ENCODE measurements at places on chromosomes 5 and 9. TPM values are rescaled to one million over a fixed set of nuclear protein-coding genes. Genes with fewer than 3 reads are reported as not detected.

IQGAP2 gene
- total RNA-seq, result 83.3 TPM

DNA sequence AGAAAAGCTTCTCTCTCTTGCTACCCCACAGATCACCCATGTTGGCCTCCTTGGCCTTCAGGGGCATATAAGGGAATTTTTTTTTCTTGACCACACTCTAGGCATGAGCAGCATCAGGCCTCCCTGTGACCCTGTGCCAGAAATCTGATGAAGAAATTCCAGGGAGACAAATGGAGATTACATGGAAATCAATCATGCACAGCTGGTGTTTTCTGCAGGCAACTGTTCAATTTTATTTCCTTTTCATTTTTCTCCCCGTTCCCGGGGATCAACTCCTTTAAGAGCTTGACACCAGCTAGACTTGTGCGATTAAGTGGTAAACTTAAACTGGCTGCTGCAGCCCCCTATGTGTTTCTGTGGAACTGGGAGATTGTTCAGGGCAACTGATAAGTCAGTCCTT lies 59.3 kb downstream of the GALNT10 start:
- H3K4me3 ChIP-seq, result no peak overlapping the region
- H3K27ac ChIP-seq, result no peak overlapping the region
- no peaks in the 10 kb centered on the region for H3K36me3 ChIP-seq
- DNase-seq, result no peak
- no peaks in the 10 kb centered on the region for H3K27me3 ChIP-seq
- H3K4me1 ChIP-seq, result no peaks in the 10 kb centered on the region

GRCh38 chr5:22557251-22557650 lies 295.9 kb downstream of the CDH12 start:
- H3K27me3 ChIP-seq, result no peaks in the 10 kb centered on the region
- H3K4me1 ChIP-seq, result no peaks in the 10 kb centered on the region
- DNase-seq, result no peak
- H3K4me3 ChIP-seq, result no peak overlapping the region
- H3K36me3 ChIP-seq, result no peaks in the 10 kb centered on the region

GRCh38 chr5:39175273-39175955 lies 43.9 kb downstream of the FYB1 start:
- H3K27ac ChIP-seq, result no peak overlapping the region
- H3K27me3 ChIP-seq, result no peaks in the 10 kb centered on the region
- DNase-seq, result no peak
- H3K36me3 ChIP-seq, result no peaks in the 10 kb centered on the region

- H3K27me3 ChIP-seq, result no peaks in the 10 kb centered on the region
- DNase-seq, result no peak
- H3K4me1 ChIP-seq, result no peaks in the 10 kb centered on the region
- no peak overlapping the region for H3K27ac ChIP-seq
- no peak overlapping the region for H3K4me3 ChIP-seq
Observed at GRCh38 chr9:3969590-3970260, 330.1 kb downstream of the GLIS3 start.

DNA sequence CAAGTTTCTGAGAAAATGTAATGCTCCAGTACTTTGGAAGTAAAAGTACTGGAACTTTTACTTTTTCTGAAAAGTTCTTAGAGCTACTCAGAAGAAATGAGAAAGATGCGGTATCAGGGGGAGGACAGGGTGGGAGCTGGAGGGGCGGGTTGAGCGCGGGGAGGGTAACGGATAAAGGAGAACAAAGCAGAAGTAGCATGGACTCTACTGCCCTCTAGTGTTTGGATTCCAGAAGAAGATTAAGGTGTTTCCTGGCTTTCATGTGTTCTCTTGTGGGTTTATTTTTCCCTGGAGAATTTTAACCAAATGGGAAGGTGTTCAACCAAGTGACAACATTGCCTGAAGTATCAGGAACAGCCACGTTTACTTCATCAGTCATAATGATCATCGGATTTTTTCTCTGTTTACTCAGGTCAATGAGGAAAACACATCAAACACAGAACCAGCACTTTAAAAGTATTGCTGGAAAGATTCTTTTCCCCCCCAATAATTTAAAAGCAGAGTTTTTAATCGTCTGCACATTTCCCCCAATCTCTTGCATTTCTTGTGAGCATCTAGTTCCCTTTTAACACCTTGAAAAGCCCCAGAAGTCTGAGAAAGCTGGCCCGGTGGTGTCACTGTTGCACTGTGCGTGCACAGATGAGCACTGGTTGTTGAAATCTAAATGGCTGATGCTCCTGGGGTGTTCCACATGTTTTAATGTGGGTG lies 190.6 kb downstream of the MPDZ start:
- no peaks in the 10 kb centered on the region for H3K27me3 ChIP-seq
- no peaks in the 10 kb centered on the region for H3K36me3 ChIP-seq
- no peak overlapping the region for H3K27ac ChIP-seq

DNA sequence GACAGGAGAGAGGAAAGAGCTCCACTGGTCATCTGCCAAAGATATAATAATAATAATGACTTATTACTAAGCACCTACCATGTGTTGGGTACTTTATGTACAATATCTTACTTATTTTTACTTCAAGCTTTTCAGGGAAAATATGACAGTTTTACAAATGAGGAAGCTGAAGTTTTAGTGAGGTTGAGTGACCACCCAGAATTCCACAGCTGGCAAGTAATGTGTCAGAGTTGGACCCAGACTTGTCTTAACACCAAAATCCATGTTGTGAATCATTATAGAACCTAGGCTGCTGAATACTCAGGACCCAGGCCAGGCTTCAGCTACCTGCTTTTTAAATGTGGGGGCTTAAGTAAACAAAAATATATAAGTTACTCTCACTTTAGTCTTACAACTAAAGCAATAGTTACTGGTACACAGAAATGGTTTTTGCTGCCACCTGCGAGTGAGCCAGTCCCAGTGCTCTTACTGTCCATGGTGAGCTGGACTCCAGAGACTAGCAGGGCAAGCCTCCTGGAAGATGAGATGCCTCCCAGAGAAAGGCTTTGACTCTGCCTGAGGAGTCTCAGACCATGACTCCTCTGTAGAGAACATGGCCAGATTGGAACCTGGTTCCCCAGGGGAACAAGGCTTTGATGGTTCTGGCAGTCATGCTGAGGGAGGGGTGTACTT lies 29.9 kb downstream of the RUSC2 start:
- peaks cover 66% of the 10 kb centered on the region for H3K4me1 ChIP-seq
- DNase-seq, result no peak
- no peak overlapping the region for H3K4me3 ChIP-seq
- H3K36me3 ChIP-seq, result no peaks in the 10 kb centered on the region
- H3K27me3 ChIP-seq, result no peaks in the 10 kb centered on the region

- no peaks in the 10 kb centered on the region for H3K4me1 ChIP-seq
- no peaks in the 10 kb centered on the region for H3K36me3 ChIP-seq
- DNase-seq, result no peak
- no peak overlapping the region for H3K27ac ChIP-seq
Observed at GRCh38 chr9:113999256-114000062, 78.6 kb downstream of the AMBP start.

GRCh38 chr9:83012922-83013838 lies 49.8 kb downstream of the RASEF start:
- DNase-seq, result no peak
- no peaks in the 10 kb centered on the region for H3K36me3 ChIP-seq
- no peak overlapping the region for H3K27ac ChIP-seq
- H3K4me3 ChIP-seq, result no peak overlapping the region
- no peaks in the 10 kb centered on the region for H3K4me1 ChIP-seq

GRCh38 chr5:7762267-7762666 lies 88.7 kb downstream of the CFAP90 start:
- no peak overlapping the region for H3K27ac ChIP-seq
- no peak for DNase-seq
- H3K36me3 ChIP-seq, result no peaks in the 10 kb centered on the region
- no peaks in the 10 kb centered on the region for H3K4me1 ChIP-seq
- peaks cover 21% of the 10 kb centered on the region for H3K27me3 ChIP-seq
